ENCODE measurements at places on chromosomes 11 and 22.

DNA sequence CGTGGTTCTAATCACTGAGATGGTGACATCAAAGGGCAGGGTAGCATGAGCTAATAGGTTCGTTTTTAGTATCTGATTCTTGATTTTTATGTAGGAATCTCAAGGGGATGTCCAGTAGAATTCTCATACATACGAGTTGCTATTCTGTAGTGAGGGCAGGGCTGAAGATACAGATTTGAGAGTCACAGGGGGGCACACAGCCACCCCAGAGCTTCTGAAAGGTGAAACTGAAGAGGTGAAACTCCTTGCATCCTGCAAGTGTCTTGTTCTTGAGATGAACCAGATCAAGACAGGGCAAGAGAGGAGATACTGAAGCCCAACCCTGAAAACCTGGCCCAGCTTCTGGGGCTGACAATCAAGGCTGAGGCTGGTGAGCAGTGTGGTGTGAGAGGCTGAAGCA lies 35.6 kb upstream of the TMEM123 start:
- no peak for DNase-seq

DNA sequence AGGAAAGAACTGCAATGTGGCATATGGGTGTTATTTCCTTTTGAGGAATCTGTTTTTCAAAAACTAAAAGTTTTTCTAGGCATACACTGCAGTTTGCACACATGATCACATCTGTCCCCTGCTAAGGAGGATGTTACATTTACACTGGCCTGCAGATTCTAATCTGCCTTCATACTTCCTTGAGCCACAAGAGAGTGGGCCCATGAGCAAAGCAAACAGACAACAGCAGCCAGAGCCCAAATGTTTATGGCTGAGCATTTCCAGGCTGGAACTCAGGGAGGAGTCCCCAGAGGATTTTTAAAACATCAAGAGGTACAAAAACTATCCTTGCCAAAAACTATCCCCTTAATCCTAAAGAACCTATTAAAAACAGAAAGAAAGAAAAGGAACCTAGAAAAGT lies 117.2 kb upstream of the MTNR1B start:
- no peak for DNase-seq

DNA sequence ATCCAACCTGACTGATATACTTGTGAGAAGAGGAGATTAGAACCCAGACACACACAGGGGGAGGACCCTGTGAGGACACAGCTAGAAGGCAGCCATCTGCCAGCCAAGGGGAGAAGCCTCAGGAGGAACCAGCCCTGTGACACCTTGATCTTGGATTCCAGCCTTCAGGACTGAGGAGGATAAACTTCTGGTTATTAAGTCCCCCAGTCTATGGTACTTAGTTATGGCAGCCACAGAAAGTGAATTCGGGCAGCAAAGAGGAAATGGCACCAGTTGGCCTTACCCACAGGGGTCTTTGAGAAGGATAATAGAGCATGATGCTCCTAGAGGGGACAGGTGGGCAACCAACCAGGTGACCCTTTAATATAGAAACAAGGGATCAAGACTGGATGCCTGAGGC lies 49.4 kb downstream of the ASCL2 start:
- no peak for DNase-seq

DNA sequence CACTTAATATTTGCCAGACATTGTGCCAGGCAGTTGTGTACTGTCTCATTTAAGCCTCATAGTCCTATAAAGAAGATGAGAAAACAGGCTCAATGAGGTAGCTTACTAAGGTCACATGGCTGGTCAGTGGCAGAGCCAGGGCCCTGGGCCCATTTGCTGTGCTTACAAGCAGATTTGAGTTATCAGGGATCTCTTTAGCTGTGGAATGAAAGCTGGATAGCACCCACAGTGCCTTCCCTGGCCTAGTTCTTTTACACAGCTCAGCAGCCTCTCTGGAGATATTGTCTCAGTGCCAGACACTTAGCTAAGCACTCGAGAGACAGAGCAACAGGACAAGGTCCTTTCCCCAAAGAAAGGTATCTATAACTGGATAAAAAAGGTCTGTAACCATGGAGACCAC lies 6.1 kb downstream of the TMEM86A start:
- no peak for DNase-seq

- DNase-seq: peak; percentile 45
Measured at GRCh38 chr11:16924826-16925560, 89.2 kb downstream of the PLEKHA7 start.

GRCh38 chr22:46086577-46087335 lies 63.6 kb upstream of the PPARA start:
- no peak for DNase-seq

DNA sequence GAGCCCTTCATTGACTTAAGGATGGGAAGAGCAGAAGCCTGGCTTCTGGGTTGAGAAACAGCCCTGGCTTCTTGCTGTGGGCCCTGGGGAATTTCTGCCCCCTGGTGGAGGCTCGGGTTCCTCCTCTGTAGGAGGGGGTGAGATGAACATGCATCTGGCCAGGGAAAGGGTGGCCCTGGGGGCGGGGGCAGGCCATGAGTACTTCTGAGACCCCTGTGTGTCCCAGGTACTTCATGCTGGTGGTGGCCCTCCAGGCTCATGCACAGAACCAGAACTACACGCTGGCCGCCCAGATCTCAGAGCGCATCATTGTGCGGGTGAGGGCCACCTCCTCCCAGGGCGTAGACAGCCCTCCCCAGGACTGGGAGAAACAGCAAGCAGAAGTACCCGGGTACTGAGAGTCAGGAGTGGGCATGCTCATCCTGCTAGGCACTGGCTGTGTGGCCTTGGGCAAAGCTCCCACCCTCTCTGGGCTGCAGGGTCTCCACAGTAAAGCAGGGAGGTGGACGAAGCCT lies 15.8 kb downstream of the TMEM258 start:
- DNase-seq: peak; percentile 33

- no peak for DNase-seq
Measured at GRCh38 chr11:33976495-33977199, 74.9 kb upstream of the CAPRIN1 start.

DNA sequence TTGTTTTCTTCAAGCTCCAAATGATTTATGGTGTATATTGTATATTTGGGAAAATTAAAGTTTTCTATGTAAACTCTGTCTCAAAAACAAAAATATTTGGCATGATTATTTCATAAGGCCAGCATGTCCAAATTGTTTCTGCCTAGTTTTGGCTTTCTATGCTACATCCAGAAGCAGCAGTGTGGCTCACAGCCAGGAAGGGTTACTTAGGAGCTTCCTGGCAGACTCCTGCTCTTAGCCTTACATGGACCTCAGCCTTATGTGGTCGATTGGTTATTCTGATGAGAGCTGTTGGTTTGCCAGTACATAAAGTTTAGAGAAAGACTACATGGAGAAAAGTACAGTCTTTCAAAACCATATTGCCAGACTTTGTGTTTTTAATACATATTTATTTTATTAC lies 297.7 kb upstream of the FAT3 start:
- DNase-seq: no peak

- DNase-seq: no peak
Measured at GRCh38 chr11:12207384-12208150, 97.2 kb downstream of the MICAL2 start.

DNA sequence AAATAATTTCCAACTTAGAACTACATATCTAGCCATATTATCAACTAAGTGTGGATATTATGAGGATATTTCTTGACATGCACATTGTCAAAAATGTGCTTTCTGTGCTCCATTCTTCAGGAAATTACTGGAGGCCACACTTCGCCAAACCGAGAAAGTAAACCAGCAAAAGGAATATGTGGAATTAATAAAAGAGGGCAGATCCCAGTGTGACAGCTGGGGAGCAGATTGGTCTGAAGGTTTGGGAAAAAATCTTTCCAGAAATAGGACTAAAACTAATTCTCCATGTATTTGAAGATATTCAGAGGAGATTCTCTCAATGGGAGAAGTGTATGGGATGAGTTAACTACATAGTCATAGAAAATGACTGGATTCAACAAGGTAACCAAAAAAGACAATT lies 546.9 kb upstream of the API5 start:
- no peak for DNase-seq

DNA sequence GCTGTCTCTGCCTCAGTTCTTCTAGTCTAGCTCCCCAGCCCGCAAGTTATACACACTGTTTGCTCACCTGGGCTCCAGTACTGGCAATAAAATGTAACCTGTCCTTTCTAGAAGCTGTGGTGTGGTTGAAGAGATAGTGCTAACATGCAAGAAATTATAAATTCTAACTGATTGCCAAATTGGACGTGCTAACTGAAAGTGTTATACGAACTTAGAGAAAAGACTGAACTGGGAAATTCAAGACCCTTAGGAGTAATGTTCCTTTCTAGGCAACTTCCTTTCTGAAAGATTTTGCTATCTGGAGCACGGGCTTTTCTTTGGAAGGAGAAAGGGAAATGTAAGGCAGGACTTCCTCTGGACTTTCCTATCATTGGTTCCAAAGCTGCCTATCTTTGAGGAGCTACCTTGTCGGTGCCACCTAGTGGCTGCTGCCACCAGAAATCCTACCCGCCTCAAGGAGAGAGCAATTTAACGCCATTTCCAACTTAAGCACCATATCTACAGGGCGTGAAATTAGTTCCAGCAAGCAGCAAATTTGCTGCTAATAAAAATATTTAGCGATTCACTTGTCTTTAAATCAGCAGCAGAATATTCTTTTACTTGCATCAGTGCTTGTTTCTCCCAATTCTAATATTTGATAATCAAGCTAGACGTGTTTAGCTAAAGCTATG lies 12.7 kb upstream of the TMEM218 start:
- DNase-seq: peak; percentile 70

DNA sequence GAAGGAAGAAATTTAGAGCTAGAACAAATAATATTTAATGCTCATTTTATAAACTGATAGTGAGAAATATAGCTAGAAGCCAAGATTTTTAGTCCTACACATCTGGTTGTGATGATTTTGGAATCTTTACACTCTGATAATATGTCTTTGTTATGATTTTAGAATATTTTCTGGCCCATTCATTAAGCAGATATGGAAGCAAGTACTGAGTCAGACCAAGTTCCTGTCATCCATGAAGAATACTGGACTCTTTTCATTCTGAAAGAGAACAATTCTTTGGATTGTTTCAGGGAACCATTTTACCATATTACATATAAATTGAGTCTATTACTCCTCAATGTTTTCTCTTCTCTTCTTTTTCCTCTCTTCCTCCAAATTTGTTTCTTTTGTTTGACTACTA lies 227.4 kb downstream of the TMEM135 start:
- no peak for DNase-seq

DNA sequence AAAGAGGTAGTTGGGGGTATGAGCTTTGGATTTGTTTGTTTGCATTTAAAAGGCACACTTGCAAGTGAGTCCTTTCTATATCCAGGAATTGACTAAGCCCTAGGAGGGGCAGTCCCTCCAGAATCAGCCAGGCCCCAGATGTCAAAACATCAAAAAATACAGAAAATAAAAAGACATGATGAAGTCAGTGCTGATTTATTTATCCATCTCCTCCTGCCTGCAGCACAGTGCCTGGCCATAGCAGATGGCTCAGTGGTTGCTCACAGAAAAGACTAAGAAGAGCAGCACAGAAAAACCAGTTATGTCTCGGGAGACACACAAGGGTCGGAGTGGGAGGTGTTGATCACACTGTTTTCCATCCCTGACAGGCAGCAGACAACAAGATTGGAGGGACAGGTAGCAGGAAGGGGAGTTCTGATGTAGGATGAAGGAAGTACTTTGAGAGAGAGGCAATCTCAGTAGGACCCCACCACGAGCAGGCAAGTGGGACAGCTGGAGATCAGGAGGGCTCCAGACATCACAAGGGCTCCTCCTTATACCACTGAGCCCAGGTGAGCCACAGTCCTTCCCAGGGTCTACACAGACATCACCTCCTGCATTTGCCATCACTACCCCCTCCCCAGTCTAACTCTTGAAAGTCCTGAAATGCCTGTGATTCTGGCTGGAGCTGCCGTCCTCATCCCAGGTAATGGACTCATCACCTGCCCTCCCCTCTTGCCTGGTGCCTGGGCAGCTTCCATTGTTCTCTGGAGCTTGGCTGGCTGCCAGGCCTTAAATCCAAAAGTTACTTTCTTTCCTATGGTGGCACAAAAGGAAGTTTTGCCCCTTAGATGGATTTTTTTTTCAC lies 32.3 kb downstream of the TMPRSS5 start:
- DNase-seq: no peak

GRCh38 chr11:47372422-47372821 lies 5.9 kb downstream of the SPI1 start:
- no peak for DNase-seq

Data from NCI-H146 (cell line).